NCI-H510A treated with DMSO at 0.1 percent for 48 hours (cell line): ENCODE measurements at places on chromosomes 5 and 9.

DNA sequence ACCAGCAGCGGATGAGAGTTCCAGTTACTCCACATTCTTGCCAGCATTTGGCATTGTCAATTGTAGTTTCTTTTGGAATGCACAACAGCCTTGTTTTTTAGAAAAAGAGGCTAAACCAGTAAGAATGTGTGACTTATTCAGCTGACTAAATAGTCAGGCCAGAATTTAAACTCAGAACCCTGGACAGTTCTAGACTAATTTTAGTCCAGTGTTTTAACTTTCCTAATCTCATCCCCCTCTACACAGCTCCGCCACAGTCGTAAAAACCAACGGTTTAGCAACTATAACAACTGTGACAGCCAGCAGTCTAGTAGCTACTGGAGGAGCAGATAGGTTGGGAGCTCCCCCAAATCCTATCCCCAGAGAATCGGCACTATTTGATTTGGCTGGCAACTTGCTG lies 103.7 kb downstream of the FOXD1 start:
- no peak for DNase-seq

DNA sequence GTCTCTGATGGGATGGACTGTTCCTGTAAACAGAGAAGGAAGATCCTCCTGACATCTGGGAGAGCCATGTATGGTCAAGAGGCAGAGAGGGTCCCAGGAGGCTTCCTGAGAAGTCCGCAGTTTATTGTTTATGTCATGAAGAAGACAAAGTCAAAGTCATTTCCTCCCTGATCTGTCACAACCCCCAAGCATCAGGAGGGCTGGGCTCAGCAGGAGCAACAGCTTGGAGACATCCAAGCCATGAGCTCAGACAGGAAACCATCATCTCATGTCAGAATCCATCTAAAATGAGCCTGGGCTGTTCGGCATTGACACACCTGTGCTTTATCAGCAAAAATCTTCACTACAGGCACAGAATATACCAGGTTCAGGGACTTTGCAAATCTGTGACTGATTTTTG lies 325.0 kb upstream of the MSX2 start:
- no peak for DNase-seq

DNA sequence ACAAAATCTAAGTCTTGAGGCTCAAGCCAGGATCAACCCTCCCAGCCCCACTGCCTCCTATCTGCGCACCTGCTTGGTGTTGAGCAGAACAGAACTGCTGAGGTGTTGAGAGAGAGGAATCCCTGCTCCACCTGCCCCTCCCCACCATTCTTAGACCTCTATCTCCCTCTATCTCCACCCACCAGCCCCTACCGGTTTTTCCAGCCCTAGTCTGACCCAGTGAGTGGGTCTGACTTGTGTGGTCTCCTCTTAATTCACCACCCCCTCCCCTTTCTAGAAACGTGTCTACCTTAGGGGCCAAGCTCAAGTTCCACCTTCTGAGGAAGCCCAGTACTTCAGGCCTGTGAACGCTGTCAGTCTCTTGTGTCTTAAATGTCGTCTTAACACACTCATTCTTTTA lies 93.7 kb downstream of the ARHGAP26 start:
- no peak for DNase-seq

DNA sequence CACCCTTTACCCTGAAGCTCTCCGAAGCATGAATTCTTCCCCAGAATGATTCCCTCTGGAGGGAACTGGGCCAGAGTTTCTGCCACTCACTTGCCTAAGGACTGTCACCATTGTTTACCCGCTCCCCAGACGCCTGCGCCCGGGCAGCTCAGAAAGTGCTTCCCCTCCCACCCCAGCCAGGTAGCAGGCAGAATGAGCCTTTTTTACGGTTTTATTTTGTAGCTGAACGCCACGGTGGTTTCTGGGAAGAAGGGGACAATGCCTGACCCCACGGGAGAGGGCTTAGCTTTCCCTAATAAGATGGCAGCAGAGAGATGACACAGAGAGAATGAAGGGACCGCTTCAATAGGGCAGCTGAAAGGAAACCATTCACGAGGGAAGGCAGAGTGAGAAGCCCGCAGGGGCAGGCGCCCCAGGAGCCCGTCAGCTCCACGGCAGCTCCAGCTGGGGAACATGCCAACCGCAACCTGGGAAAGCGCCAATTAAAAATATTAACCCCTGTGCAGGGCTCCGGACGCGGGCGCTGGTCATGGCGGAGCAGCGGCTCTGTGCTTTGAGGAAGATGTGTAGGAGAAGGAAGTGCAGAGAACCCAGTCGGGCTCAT lies 20.4 kb upstream of the NTNG2 start:
- peak; percentile 82 for DNase-seq

- DNase-seq: no peak
Observed at GRCh38 chr5:130975847-130976246, 189.2 kb downstream of the HINT1 start.

DNA sequence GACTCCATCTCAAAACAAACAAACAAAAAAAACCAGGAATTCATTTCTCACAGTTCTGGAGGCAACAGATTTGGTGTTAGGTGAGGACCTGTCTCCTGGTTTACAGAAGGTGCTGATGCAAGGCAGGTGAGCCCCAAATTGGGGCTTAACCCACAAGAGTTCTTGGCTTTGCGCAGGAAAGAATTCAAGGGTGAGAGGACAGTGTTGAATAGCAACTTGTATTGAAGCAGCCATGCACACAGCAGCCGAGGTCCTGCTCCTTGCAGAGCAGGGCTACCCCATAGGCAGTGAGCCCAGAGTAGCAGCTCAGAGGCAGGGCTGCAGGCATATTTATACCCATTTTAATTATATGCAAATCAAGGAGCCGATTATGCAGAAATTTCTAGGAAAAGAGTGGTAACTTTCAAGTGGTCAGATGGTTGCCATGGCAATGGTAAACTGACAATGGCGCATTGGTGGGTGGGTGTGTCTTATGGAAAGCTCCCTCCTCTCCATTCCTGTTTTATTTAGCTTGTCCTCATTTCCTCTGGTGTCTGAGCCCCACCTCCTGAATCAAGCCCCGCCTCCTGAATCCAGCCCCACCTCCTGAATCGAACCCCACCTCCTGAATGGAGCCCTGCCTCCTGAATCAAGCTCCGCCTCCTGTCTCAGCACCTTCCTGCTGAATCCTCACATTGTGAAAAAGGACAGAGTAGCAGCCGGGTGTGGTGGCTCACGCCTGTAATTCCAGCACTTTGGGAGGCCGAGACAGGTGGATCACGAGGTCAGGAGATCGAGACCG lies 34.5 kb upstream of the COL5A1 start:
- DNase-seq: no peak

DNA sequence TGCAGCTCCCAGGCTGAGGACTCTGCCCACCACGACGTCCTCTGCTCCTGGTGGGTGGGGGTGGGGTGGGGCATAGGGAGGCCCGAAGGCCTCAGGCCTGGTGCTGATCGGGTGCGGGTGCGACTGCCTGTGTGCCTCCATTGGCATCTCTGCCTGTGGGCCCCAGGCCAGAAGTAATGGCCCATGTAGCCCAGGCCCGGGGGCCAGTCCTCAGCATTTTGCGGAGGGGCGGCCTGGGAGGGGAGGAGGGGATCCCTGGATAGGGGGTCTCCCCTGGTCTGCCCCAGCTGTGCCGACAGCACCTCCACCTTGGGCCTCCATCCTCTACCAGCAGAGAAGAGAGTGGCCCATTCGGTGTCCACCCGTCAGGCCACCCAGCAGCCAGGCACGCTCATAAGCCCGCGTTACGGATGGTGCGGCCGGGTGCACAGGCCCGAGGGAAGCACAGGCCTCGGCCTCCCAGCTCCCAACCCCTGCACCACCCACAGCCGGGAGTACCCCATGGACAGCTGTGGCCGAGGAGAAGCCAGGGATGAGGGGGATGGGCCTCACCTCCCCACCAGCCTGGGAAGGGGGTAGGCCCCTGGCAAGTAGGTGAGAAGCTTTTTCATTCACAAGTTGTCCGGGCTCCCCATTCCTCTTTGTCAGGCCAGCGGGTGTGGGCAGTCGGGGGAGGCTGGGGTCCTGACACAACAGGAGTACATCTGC lies 1.8 kb upstream of the NOTCH1 start:
- no peak for DNase-seq

DNA sequence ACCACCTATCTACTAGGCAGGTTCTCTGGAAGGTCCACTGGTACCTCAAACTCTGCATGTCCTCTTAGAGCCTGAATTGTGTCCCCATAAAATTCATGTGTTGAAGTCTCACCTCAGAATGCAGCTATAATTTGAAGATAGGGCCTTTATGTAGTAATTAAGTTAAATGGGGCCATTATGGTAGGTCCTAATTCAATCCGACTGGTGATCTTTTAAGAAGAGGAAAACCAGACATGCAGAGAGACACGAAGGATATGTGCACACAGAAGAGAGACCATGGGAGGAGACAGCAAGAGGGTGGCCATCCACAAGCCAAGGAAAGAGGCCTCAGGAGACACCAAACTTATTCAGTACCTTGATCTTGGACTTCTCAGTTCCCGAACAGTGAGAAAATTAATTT lies 345.4 kb downstream of the ENC1 start:
- no peak for DNase-seq

DNA sequence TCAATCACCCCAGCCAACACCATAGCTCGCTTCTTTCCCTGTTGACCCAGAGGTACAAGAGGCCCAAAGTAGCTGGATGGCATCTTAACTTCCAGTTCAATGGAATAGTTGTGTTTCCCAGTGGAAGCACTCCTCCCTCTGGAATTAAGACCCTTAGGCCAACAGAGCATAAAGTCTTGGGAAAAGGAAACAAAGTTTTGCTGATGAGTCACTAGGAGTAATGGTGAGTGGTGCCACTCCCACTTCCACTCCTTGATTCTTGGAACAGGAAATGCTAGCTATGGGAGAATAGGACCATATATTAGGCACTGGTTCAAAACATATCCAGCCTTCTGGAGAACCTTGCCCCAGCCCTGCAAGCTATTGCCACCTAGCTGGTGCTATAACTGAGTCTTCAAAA lies 44.7 kb upstream of the LMX1B start:
- DNase-seq: no peak

- no peak for DNase-seq
Observed at GRCh38 chr5:39605588-39606575, 181.1 kb upstream of the DAB2 start.

DNA sequence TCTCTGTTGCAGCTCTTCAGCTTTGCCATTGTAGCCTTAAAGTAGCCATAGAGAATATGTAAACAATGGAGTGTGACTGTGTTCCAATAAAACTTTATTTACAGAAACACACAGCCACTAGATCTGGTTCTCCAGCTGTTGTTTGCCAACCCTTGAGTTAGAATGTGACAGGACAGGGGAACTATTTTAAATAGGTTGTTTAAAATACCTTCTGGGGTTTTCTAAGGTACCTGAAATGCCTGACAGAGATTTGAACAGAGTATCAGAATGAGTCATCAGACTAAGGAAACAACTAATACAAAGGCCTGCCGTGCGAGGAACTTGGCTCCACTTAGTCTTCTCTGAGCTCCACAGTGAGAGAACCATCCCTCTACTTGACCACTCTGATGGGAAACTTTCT lies 85.4 kb downstream of the HSD17B4 start:
- DNase-seq: no peak

DNA sequence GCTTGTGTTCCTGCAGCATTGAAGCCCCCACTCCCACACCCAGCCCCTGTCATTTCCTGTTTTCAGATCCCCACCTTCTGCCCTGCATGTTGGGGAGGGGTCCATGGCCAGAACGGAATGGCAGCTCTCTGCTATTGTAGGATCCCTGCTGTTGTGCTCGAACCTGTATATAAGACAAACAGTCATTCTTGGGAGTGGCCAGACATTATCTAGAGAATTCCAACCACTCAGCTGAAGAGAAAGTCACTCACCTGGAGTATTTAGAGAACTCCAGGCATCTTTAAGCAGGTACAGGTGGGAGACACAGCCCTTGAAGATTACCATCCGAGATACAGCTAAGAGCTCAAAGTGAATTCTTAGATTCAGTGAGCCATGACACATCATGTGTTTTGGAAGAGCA lies 96.1 kb downstream of the C9orf152 start:
- DNase-seq: no peak

DNA sequence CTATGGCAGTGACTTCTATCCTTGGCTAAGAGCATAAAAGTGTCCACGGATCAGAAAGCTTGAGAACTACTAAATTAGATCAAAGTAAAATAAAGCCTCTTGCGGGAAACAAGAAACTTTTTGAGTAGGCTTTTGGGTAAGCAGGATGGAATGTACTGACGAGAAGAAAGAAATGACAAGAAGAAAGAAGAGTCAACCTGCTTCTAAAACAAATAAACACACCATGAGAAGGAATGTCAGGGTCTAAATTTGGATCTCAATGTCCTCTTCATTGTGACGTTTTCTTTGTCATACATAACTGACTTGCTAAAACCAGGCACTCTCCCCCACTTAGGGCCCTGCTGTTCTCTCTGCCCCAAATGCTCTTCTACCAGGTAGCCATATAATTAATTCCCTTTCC lies 290.1 kb upstream of the PTGER4 start:
- DNase-seq: no peak

DNA sequence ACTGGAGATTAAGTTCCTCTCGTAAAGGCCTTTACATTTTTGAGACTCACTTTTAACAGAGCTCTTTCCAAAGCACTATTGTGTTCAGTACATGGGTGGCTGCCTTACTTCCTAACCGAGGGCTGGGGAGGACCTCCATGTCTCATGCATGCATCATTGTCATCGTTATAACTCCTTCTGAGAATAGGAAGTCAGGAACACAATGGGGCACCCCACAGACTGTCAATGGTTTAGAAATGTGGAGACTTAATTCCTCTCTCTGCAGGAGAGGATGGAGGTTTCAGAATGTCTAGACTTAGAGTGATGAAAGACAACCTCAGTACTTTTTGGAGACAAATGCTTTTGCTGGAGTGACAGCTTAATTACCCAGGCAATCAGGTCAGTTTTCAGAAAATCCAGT lies 83.9 kb downstream of the PRLR start:
- DNase-seq: no peak
